ENCODE measurements at places on chromosomes 13 and 19. TPM values are rescaled to one million over a fixed set of nuclear protein-coding genes. Genes with fewer than 3 reads are reported as not detected.

DNA sequence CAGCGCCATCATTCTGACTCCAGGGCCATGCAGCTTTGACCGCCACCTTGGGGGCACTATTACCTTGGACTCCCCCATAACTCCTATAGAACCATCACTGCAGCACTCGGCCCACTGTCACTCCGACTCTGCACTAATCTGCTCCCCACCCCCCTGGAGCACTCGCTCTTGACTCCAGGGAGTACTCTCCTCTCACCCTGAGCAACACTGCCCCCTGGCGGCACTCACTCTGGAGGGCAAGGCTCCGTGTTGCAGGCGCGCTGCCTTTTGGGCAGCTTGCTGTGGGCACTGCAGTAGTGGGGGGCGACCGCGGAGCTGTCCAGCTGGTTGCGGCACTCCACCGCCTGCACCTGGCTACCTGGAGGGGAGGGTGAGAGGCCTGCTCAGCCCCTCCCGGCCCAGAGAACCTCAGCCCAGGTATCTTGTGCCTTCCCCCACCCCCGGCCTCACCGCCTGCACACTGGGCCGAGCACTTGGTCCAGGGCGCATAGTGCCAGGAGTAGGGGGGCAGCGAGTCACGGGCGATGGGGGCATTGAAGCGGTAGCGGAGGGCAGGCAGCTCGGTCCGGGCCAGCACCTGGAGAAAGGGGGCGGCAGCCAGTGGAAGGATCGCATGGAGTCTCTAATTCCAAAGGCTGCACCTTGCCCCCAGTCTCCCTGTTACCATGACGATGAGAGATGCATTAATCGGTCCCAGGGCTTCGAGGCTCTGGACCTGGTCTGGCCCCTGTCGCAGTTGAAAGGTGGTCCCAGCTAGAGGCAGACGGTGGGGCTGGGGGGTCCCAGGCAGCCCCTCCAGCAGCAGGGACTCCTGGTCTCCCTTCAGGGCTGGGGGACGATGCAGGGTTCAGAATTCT is 8.9 kb upstream of the MYO1F start:
- peaks cover 1% of the 10 kb centered on the region for H3K27me3 ChIP-seq
- H3K4me1 ChIP-seq: peaks cover 12% of the 10 kb centered on the region
- no peak overlapping the region for H3K4me3 ChIP-seq
- H3K36me3 ChIP-seq: no peaks in the 10 kb centered on the region
- no peak overlapping the region for H3K27ac ChIP-seq
- peak; percentile 28 for DNase-seq

- H3K36me3 ChIP-seq: no peaks in the 10 kb centered on the region
- peaks cover 4% of the 10 kb centered on the region for H3K27me3 ChIP-seq
- H3K4me3 ChIP-seq: no peak overlapping the region
- H3K4me1 ChIP-seq: peaks cover 20% of the 10 kb centered on the region
These were observed 31.2 kb downstream of the CBY2 start for GRCh38 chr13:45733361-45733760.

DNA sequence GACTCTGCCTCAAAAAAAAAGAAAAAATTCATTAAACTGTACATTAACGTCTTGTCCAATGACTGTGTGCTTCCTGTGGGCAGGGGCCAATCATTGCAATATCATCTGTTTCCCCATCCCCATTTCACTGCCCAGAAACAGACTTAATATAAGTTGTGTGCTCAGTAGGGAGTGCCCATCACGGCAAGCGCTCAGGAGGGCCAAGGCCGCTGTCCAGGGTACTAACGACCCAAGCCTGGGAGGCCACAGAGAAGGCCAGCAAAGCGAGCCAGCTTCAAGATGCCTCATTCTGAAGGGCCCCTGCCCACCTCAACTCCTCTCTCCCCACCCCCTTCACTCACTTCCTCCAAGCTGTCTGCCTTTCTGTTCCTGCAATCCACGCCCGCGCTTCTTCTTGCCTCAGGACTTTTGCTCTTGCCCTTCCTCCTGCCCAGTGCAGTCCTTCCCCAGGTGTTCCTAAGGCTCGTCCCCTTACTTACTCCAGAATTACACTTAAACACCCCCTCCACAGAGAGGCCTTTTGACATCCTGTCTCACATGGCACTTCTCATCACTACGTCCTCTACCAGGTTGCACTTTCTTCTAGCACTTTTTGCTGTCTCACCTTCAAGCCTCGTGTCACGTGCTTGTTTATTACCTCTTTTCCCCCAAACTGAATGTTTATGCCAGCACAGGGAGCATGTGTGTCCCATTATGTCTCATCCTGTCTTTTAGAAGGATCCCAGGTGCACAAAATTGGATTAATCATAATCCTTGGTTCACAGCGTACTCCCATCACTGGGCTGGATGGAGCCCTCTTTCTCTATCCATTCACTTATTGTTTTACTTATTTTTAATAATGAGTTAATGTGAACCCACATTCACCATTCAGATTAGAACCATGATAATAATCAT is 11.3 kb upstream of the POU2F2 start:
- peaks cover 3% of the 10 kb centered on the region for H3K27me3 ChIP-seq
- no peak for DNase-seq
- no peaks in the 10 kb centered on the region for H3K4me1 ChIP-seq
- no peaks in the 10 kb centered on the region for H3K36me3 ChIP-seq

GRCh38 chr13:50214514-50214913 is 199.3 kb downstream of the KCNRG start:
- H3K27me3 ChIP-seq: no peaks in the 10 kb centered on the region
- 0 out of 3 replicates have a peak, but pooled peaks cover 4% of the 10 kb centered on the region for H3K36me3 ChIP-seq
- H3K4me3 ChIP-seq: no peak overlapping the region
- peaks cover 19% of the 10 kb centered on the region for H3K4me1 ChIP-seq
- DNase-seq: no peak

GRCh38 chr19:38564981-38565690 is 52.6 kb downstream of the MAP4K1 start:
- DNase-seq: no peak
- H3K27me3 ChIP-seq: 0 out of 2 replicates have a peak, but pooled peaks cover 2% of the 10 kb centered on the region
- H3K4me3 ChIP-seq: no peak overlapping the region
- no peaks in the 10 kb centered on the region for H3K4me1 ChIP-seq

DNA sequence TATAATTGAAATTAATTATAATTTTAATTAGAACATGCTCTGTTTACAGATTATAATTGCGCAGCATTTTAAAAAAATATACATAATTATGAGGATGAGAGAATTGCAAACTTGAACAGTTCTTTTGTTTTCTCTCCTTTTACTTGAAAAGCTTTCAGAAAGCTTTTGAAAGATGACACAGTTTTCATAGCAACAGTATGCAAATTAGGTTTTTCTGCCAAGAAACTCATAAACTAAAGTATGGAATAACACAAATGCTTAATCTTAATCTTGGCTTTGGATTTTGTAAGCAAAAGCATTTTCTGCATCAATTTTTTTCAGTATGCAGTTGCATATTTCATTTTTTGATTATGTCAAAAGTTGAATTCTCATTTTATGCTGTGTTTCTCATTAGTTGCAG is 32.8 kb upstream of the AKAP11 start:
- H3K27ac ChIP-seq: no peak overlapping the region
- no peaks in the 10 kb centered on the region for H3K36me3 ChIP-seq
- no peak overlapping the region for H3K4me3 ChIP-seq
- H3K27me3 ChIP-seq: no peaks in the 10 kb centered on the region
- no peak for DNase-seq

DNA sequence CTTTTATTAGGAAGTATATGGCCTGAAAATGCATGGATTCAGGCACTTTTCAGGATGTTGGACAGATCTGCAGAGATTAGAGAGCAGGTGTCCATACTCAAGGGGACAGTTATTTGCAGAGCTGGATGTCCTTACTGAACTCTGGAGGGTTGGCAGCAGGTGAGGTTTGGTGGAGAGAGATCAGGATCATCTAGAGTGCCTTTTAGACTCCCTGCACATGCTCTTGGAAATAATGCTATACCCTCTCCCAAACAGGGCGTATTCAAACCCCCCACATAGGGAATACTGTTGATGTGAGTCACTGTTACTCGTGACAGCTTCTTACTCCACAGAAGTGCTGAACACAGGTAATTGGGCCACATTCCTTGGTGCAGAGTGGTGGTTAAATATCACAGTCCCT is 725.7 kb upstream of the SGCG start:
- H3K4me1 ChIP-seq: 0 out of 2 replicates have a peak, but pooled peaks cover 6% of the 10 kb centered on the region
- no peak overlapping the region for H3K27ac ChIP-seq
- H3K4me3 ChIP-seq: no peak overlapping the region
- DNase-seq: no peak
- H3K27me3 ChIP-seq: peaks cover 2% of the 10 kb centered on the region
- no peaks in the 10 kb centered on the region for H3K36me3 ChIP-seq

DNA sequence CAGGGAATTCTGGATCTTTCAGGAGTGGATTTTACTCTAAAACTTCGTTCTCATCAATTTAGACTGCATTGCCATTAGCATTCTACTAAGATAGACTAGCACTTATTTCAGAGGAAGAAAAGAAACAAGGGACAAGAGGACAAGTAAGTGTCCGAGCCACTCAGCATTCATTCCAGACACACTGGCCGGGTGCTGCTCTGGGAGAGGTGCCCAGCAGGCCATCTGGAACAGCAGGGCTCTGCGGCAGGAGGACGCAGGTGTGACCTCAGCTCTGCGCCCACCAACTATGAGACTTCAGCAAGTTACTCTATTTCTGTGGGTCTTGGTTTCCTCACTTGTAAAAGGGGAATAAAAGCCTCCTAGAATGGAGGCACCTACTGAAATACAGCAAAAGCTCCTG is 4.2 kb downstream of the EPS15L1 start:
- no peaks in the 10 kb centered on the region for H3K27me3 ChIP-seq
- no peak for DNase-seq
- no peak overlapping the region for H3K4me3 ChIP-seq
- no peak overlapping the region for H3K27ac ChIP-seq

DNA sequence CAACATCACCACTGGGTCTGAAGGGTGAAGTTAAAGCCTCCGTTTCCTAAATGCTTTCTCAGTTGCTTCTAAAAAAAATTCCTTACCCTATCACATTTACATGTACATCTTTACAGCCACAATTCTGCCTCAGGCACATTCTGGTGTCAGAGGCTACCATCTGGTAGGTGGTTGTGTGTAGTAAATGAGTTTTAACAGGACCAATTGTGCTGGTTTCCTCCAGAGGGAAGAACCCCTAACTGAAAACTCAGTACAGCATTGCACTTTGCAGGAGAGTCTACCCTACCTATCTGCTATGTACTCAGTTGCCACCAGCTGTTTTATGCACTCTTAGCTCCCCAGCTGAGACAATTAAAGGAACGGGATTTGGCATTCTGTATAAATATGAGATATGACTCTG is 1576.5 kb downstream of the PCDH9 start:
- H3K27me3 ChIP-seq: no peaks in the 10 kb centered on the region
- H3K27ac ChIP-seq: no peak overlapping the region
- H3K4me3 ChIP-seq: no peak overlapping the region
- DNase-seq: no peak
- no peaks in the 10 kb centered on the region for H3K36me3 ChIP-seq
- H3K4me1 ChIP-seq: no peaks in the 10 kb centered on the region

- H3K27ac ChIP-seq: no peak overlapping the region
- H3K4me3 ChIP-seq: peak overlapping the region; percentile 66
- no peaks in the 10 kb centered on the region for H3K36me3 ChIP-seq
- no peaks in the 10 kb centered on the region for H3K27me3 ChIP-seq
- H3K4me1 ChIP-seq: peaks cover 13% of the 10 kb centered on the region
These were observed 99.0 kb downstream of the ZNF429 start for GRCh38 chr19:21604351-21604926.

Gene KLK15
- not detected for polyA plus RNA-seq

Gene LIM2
- 1.3 TPM for polyA plus RNA-seq

Gene DENND1C
- 0.90 TPM for polyA plus RNA-seq
